T-helper 17 cell (primary cell): ENCODE measurements at places on chromosomes 5 and 9. TPM values are rescaled to one million over a fixed set of nuclear protein-coding genes. Genes with fewer than 3 reads are reported as not detected.

The IL17B gene
- not detected for total RNA-seq

The HAPLN1 gene
- total RNA-seq, result not detected

- no peak for DNase-seq
Measured at GRCh38 chr5:32326216-32326772, 13.6 kb upstream of the MTMR12 start.

- no peak for DNase-seq
Measured at GRCh38 chr5:124302533-124302932, 443.9 kb downstream of the ZNF608 start.

DNA sequence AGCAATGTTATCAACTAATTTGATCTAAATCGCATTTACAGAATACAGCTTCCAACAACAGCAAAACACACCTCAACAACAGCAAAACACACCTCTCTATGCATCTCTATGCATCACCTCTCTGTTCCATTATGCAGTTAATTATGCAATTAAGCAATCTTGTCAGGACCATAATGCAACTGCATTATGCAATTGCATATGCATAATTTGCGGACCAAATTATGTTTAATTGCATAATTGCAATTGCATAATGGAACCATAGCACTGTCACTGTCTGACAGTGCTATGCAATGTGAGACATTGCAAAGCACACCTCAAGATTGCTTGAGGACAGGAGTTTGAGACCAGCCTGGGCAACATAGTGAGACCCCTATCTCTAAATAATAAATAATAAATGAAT lies 80.4 kb upstream of the PRSS3 start:
- DNase-seq, result no peak

DNA sequence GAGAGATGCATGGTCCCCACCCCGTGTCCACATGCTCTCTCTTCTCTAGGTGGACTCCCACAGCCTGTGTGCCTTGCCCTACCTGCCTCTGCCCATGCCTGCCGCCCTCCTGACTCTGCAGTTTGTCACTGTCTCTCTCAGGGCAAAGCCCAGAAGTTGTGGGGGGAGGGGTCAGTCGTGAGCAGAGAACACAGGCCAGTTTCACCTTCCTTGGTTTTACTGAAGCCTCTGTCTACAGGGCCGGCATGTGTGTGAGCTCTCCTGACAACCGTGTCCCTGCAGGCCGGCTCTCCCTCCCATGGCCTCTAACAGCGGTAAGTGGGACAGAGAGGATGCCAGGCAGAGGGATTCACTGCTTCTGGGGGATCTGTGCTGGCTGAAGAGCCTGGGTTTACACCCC lies 43.5 kb upstream of the SLC25A51 start:
- DNase-seq, result no peak

DNA sequence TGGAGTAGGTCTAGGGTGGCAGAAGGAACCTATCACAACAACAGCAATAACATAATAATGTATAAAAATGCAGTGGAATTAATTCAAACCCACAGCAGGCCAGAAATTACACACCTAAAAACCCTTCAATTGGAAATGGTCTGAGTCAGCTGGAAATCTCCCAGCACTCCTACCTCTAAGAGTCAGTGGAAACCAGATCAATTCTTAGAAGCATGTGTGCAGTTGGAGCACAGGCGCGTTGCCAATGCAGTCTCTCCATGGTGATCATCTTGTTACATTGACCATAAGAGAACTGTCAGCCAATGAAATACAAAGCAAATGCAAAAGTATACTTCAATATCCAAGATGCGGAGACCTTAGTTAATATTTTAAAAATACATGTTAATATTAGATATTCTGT lies 15.1 kb upstream of the CSNK1G3 start:
- DNase-seq, result no peak

DNA sequence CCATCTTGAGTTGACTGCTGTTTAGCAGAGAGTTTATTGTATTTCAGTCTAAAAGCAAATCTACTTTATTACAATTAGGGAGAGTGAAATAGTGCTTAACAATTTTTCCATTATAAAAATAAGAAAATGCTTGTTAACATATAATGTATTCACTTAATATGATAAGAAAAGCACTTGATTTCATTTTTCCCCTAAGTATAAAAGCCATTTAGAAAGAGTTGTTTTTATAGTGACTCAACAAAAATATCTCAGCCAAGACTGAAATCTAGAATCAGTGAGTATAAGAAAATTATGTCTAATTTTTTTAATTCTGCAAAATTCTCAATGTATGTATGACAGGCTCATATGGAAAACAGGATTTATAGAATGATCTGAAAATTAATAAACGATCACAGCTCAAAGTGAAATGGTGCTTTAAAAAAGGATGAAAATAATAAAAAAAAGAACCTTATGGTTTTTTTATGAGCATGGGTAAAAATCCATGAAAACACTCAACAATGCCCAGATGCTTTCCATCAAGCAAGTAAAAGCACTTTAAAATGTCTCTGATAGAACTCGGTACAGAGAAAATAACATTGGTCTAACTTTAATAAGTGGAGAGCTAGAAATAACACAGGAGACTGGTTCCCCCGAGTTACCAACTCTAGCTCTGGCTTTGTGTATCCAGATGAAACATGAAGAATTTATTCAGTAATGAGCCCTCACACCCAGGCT lies 1057.8 kb upstream of the WWC1 start:
- DNase-seq, result no peak

DNA sequence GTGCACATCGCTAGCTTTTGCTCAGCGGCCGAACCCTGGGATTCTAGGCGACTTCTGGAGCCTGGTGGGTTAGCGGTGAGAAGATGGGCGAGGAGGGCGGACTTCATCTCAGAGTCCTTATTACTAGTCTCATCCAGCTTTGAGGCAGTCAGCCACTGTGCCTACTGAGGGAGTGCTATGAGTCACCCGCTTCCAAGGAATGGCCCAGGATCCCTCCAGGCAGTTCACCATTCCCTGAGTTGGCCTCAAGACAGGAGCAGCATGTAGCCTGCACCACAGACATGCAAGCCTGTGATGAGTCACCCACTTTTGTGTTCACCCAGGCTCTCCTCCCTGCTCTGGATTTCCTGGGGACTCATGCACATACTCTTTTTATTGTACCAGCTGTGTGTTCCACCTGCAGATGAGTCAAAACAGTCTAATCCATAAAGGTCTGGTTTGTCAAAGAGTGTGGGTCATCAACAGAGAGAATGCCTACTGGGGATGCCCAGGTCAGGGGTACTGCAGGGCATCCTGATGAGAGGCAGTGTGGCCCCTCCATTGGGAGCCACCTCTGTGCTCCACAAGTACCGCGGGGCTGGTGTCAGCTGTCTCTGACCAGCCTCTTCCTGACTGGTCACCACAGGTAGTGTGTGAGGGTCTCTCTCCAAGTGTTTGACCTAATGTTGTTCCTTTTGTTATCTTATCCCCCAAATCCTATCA lies 20.2 kb downstream of the SLC22A5 start:
- DNase-seq, result no peak

DNA sequence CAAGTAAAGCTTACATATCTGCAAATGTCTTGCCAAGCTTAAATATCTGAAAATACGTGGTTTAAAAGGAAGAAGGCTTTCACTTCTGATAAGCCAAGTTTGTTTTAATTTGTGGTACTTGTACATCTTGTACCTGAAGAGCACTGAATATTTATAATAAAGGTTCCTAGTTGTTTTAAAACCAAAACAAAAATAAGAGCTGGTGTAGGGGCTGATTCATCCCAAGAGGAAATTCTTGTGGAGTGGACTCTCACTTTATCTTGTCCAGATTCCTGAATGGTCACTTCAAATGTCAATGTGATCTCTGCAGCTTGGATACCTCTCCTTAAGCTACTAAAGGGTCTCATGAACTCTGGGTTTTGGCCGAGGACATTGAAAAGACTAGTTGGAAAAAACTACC lies 29.5 kb downstream of the MAMDC2 start:
- DNase-seq, result no peak

GRCh38 chr9:115000217-115000639 lies 69.8 kb upstream of the TNFSF8 start:
- no peak for DNase-seq

GRCh38 chr9:84990416-84990815 lies 320.9 kb downstream of the NTRK2 start:
- no peak for DNase-seq

DNA sequence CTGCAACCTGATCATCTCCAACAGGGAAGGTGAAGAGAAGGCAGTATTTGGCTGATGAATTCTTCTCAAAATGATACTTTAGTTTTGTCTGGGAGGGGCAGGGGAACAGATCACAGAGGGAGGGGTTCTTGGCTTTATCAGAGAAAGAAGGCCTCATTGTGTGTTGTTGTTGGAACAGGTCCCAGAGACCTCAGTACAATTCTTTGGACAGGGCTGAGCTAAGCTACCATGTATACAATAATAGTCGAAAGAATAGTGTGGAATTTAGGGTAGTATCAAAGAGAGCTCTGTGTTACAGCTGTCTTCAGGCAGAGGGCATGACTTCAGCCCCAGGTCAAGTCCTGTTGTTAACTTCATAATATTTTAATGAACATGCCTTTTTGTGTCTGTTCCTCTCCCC lies 39.9 kb downstream of the ARHGAP26 start:
- DNase-seq, result no peak
